ENCODE measurements at places on chromosomes 1 and 21.

DNA sequence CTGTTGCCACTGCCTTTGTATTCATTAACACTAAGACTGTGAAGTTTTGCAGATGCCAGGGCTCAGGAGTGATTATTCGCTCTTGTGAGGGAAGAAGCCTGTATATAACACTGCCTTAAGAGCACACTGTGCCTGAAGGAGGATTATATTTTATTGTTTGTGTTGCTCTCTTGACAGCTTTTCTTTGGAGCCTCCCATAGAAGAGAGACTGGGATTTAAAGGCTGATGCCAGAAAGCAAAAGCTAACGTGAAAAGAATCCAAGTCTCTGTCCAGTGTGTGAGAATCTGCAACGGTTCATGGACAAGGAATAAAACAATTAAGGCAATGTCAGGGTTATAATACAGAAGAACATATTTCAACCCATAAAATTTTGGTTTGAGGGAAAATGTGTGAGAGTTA lies 316.8 kb downstream of the NFIA start:
- DNase-seq = no peak

DNA sequence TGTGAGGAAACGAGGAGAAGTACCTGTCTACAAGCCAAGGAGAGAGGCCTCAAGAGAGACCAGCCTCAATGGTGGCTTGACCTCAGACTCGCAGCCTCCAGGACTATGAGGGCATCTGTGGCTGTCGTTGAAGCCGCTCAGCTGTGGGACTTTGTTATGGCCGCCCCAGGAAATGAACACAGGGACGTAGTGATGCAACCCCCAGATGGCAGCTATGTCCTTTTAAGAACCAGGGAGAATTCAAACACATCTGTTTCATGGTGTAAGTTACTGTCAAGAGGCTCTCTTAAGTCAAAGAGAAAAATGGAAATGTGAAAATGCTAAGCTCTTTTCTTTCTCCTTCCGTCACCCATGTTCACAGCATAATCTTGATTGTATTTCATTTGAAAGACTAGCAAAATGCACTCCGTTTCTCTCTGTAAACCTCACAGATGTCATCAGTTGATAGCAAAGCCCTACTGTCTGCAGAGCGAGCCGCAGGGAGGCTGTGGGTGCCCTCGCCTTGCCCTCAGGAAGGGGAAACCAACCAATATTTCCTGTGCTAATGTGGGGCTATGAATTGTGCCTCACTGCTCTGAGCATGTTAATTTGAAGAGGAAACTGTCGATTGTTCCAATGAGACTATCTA lies 21.3 kb downstream of the UBASH3A start:
- DNase-seq = no peak

- DNase-seq = no peak
These were observed 362.7 kb downstream of the SIPA1L2 start for GRCh38 chr1:232267092-232267836.

DNA sequence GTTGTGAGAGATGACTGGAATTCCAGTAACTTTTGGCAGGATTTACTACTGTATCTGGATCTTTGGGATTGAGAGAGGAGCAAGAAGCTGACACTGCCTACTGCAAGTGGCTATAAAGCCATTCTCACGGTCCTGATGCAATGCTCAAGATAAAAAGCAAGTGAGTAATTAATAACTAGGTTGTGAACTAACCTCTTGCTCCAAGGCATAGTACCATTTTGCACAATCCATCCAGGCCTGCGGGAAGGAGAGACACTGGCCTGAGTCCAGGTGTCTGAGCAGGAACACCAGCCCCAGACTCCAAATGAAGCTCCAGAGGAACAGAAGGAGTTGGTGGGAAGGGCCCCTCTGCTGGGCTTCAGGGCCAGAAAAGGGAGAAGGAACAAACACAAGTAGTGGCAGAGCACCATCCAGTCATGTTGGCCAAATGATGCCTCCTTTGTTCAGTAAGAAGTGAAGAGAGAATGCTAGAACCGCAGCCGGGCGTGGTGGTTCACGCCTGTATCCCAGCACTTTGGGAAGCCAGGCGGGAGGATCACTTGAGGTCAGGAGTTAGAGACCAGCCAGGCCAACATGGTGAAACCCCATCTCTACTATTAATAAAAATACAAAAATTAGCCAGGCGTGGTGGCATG lies 9.9 kb upstream of the SLC45A3 start:
- DNase-seq = no peak

- no peak for DNase-seq
These were observed 206.4 kb downstream of the PTPRC start for GRCh38 chr1:198845271-198845670.

DNA sequence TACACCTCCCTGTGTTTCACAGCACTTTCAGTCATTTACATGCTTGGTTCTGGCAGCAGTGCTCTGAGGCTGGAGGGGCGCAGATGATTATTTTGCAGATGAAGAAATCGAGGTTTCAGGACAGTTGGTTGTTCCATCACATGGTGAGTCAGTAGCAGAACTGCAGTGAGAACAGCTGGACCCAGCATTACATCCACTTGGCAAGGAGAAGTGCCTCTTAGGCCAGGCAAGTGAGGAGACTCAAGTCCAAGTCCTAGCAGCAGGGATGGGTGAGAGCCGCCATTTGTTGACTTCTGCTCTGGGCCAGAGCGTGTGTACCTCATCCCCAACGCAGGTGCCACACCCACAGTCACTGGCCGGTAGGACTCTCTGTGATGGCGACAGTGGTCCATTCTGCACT lies 26.8 kb upstream of the EPHA8 start:
- DNase-seq = peak; percentile 26

DNA sequence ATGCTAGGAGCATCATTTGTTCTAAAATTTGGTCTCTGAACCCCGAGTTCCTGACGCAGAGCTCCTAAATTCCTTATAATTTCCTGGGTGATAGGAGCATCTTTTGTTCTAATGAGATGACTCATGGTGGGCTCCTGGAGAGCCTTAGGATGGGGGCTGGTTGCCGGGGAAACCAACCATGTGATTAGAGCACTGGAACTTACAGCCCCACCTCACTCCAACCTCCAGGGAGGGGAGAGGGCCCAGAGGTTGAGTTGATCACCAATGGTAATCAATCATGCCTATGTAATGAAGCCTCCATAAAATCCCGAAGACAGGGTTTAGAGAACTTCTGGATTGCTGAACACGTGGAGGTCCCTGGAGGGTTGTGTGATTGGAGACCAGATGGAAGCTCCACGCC lies 7.7 kb downstream of the SHISAL2A start:
- no peak for DNase-seq

- no peak for DNase-seq
These were observed 54.8 kb upstream of the KRTAP19-8 start for GRCh38 chr21:31092832-31093625.

DNA sequence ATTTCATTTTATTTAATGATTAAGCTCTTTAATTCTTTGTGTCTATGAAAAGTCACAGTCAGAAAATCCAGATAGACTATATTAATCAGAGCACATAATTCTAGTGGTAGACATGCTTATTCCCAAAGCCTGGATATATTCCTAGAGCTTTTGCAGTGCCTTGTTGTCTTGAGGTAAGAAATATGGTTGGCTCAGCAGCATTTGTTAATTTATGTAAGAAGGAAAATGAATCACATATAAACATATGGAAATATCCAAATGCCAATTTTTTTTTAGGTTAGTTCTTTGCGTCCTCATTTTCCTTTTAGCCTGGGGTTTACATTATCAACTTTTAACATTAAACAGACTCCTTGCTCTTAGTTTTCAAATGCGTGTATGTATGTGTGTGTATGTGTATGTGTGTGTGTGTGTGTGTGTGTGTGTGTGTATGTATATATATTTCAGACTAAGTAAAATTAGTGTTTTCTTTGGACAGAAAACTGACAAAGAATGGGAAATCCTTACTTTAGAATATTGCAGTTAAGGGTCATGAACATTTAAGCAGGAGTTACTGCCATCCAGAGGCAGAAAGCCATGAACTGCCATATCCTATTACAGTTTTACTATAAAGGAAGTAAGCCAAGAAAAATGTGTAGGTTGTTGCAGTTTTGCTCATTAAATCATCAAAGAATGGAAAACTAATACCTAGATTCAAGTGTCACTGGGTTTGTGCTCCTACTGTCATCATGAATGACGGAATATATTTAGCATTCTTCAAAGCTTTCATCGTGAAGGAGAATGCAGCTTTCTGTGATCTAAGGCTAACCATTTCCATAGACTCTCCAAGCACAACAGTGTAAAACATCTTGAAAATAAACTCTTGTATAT lies 477.1 kb upstream of the NR5A2 start:
- DNase-seq = peak; percentile 49

DNA sequence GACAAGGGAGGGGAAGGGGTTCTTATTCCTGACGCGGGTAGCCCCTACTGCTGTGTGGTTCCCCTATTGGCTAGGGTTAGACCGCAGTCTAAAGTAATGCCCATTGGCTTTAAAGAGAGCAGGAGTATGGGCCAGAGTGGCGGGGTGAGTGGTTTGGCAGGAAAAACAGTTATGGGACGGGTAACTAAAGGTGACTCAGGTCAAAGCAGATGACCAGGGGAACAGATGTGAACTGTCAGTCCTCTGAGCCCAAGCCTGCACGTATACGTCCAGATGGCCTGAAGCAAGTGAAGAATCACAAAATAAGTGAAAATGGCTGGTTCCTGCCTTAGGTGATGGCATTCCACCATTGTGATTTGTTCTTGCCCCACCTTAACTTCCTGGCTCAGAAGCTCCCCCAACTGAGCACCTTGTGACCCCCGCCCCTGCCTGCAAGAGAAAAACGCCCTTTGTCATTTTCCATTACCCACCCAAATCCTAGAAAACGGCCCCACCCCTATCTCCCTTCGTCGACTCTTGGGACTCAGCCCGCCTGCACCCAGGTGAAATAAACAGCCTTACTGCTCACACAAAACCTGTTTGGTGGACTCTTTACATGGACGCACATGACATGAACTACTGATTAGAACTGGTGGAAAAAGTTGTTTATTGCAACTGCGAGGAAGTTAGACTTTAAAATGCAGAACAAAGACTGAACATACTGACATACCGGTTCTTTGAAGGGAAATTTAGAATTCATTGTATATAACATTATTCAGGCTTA lies 758 bp upstream of the ATAD3B start:
- no peak for DNase-seq

- no peak for DNase-seq
These were observed 89.5 kb upstream of the ETV3 start for GRCh38 chr1:157227700-157228099.

GRCh38 chr1:78003882-78004718 lies 639 bp upstream of the DNAJB4 start:
- peak; percentile 83 for DNase-seq

- no peak for DNase-seq
These were observed 144.7 kb upstream of the SPATA6 start for GRCh38 chr1:48616710-48617109.

GRCh38 chr1:64029037-64029436 lies 174.4 kb upstream of the UBE2U start:
- DNase-seq = no peak

DNA sequence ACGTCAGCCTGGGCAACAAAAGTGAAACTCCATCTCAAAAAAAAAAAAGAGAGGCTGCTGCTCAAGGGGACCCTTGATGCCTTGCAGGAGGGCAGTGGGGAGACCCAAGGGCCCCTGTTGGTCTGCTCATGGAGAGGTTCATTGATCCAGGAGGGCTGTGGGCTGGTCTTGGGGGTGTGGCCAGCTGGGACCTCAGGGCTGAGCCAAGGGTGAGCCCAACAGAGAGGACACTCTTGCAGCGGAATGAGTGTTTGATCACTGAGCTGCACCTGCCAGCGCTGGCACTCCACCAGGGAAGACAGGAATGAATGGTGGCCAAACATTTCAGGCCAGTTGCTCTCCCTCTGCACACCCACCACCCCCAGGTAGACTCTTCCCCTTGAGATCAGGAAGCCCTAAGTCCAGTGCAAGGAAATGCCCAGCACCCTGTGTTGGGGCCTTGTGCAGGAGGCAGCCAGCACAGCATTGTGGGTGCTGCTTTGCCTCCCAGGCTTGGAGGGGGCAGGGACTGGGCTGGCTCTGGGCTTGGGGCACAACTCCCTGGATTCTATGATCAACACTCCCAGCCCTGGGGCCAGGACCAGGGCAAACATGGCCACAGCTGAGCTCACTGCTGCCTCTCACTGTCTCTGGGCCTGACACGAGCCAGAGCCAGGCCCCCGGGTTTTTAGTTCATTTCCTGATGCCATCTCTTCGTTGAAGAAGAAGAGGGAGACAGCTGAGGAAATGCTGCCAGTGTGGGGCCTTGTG lies 50.7 kb downstream of the IRF2BP2 start:
- no peak for DNase-seq

- DNase-seq = no peak
These were observed 29.8 kb downstream of the GPR137B start for GRCh38 chr1:236172041-236172579.

Measured in IMR-90 (cell line).